ENCODE measurements at places on chromosomes 7 and 10.

DNA sequence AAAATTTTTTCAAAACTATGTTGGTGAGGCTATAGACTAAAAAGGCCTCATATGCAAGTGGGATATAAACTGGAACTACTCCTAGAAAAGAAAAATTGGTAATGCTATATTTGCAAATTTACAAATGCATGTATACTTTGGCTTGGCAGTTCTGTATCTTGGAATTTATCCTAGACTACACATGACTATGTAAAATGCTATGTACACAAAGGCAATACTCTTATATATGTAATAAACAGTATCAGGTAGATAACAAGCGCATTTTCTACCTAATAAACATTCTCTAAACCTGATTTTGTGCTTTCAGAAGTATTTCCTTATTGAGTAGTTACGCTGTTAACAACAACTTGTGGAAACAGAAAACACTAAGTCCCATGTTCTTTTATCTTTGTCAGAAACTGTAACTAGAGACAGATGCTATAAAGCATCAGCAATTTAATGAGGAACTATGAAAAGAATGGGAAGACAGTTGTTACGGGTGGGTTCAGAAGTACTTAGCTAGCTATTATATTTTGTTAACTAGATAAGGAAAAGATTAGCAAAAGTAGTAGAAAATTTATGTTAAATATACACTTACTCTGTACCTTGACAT is 107.8 kb downstream of the ARHGAP12 start:
- no peak for DNase-seq

DNA sequence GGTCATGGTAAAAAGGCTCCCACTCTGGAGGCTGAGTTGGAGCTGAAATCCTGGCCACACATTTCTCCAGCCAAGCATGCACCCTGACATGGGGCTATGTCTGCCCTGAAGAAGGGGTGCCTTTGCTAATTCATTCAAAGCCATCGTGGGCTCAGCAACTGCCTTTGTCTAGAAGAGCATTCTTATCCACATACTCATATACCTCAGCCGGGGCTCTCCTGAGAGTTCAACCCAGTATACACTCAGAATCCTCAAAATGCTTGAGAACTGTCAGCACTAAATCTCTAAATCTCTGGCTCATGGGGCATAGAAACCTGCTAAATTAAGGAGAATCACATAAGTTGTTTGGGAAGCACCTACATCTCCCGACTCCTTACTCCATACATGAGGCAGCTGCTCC is 89.3 kb downstream of the MRPL32 start:
- no peak for DNase-seq

DNA sequence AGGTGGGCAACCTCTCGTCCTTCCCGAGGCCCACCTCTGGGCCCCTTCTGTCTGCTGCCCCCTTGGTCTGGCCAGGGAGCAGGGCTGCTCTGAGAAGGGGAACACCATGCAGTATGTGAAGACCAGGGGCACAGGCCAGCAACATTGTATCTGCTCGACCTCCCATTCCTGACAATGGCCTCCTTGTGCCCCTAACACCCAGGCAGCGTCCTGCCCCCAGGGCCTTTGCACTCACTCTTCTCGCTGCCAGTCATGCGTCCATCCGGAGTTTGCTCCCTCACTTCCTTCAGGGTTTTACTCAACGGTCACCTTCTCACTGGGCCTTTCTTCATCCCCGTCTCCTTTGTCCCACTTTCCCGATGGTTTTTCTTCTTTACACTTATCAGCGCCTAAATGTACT is 232.9 kb upstream of the GRB10 start:
- DNase-seq = no peak

- DNase-seq = peak; percentile 43
Measured at GRCh38 chr10:124917428-124918190, 24.3 kb upstream of the ZRANB1 start.

- DNase-seq = no peak
Measured at GRCh38 chr7:49166441-49166840, 242.1 kb downstream of the CDC14C start.

GRCh38 chr10:95312257-95312656 is 21.5 kb upstream of the PDLIM1 start:
- no peak for DNase-seq

DNA sequence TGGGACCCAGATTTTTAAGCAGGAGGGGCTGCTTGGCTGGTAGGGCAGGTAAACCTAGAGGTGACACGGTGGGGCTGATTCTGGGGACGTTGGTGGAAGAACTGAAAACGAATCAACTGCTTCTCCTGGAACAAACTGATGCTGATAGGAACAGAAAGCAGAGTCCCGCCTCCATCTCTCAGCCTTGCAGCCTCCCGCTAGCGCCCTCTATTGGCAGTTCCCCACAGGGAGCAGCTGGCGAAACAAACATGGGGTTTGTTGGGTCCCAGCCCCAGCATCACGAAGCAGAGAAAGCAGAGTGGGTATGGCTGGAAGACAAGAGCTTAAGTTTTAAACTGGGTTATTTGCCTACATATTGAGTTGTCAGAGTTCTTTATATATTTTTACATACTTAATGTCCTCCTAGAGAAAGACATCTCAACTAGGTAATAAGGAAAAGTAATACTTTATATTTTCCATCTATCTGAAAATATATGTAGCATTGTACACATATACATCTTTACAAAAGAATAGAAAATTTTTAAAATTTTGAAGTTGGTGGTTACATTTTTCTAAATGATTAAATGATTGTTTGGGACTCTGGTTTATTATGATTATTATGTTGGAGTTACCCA is 42.3 kb upstream of the FOXI2 start:
- peak; percentile 48 for DNase-seq

GRCh38 chr10:101000915-101001658 is 1.5 kb downstream of the LZTS2 start:
- no peak for DNase-seq

DNA sequence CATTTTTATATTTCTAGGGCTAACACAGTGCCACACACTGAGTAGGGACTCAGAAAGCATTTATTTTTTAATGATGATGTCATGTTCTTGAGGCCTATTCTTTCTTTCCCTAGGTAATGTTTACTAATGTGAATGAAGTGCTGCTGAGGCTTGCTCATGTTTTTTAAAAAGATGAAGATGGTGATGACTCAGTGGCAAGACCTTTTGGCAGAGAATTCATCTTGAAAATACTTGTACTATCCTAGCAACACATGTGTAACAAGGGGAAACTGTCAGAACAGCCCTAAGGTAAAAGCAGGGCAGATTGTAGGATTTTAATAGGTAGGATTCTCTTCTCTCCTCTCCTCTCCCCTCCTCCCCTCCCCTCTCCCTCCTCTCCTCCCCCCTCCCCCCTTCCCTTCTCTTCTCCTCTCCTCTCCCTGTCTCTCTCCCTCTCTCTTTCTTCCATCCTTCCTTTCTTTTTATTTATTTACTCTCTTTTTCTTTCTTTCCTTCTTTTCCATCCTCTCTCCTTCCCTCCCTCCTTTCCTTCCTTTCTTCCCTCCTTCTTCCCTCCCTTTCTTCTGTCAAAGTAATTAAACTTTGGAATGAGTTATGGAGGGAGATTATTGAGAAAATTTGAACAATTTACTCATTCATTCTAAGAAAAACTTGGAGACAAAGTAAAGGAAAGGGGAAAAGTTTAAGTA is 75.3 kb downstream of the ZNF92 start:
- DNase-seq = no peak

- no peak for DNase-seq
Measured at GRCh38 chr10:9294132-9294663, 1239.7 kb downstream of the GATA3 start.

DNA sequence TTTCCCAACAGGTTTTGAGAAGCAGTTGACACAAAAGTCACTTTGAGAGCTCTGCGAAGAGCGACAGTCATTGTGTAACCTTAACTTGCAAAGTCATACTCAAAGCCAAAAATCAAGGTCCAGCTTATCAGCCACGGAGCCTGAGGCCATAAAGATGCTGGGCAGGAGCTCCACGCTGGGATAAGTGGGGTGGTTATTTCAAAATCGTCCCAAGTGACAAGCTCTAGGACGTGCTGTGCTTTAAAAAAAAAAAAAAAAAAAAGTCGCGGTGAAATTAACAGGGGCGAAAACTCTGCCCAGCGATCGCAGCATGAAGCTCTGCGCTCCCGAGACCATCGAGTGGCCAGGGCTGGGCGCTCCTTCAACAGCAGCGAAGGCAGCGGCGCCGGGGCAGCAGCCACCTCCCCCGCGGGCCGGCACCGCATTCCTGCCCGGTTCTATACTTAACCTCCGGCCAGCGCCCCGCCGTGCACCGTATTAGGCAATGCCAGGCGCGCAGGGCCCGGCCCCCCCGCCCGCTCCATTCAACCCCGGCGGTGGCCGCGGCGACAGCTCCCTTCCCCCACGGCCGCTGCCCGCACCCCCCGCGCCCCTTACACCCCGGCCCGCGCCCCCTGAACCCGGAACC is 657 bp downstream of the HACD1 start:
- peak; percentile 31 for DNase-seq

DNA sequence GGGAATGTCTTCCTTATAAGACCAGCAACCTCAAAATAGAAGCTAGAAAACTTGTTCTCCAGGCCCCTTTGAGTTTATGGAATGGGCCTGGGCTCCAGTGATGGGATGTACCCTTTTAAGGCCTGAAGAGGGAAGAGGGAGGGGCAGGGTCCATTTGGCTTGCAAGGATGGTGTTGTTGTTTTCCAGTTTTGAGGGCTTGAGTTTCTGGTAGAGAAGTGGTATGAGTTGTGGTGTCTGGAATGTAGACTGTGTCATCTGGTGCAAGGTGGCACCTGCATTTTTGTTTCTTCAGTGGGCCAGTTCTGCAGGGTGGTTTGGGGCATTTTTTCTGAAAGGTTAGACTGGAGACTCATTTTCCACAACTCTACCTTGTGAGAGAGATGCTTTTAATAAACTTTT is 90.1 kb downstream of the ZNF777 start:
- DNase-seq = no peak

All from activated naive CD8-positive, alpha-beta T cell treated with anti-CD3 and anti-CD28 coated beads, Interleukin-2, amount 50 U/mL, for 24 hours (primary cell).